M059J (cell line): ENCODE measurements at places on chromosomes 5 and 9.
A peak's percentile ranks its signal among the peaks of the same experiment; 100 is the strongest.

DNA sequence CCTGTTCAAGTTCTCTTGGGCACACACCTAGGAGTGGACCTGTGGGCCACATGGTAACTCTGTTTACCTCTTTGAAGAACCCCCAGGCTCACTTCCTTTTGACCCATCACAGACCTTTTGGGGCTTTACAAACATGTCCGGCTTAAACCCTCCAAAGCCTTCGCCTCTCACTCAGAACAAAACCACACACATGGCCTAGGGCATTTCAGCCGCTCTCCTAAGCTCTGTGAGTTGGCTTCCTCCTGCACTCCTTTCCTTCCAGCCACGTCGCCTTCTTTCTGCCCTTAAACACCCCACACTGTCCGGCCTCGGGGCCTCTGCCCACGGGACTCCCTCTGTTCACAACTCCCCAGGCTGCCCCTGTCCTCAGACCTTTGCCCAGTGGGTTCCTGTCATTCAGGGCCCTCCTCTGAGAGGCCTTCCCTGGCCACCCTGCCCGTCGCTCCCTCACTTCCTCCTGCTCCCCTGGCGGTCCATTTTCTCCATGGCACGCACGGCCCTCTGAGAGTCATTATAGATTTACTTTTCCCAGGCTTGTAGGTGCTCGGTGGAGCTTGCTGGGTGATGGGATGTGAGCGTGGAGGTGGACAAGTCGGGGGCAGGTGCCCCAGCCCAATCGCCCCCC, 1.9 kb downstream of the DOK3 start:
- peak; percentile 53 for DNase-seq

- DNase-seq: no peak
Measured at GRCh38 chr5:9905661-9906060, 275.5 kb upstream of the TAS2R1 start.

DNA sequence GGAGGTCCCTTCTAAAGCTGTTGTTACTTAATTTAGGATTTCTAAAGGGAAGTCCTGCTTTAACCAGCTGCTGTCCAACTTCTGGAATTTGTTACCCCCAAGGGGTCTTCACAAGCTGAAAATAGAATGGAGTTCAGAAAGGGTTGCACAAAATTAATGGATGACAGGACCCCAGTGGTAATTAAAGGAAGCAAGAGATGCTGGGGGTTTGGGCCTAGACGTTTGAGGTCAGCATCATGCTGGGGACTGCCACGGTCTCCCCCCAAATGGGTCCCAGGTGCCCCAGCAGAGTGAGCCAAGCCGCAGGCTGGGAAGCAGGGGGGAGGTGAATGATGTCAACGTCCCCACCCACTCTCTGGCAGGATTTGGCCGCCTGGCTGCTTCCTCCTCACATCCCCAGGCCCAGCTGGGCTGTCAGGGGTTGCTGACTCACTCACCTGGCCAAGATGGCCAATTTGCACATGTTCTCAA, 97.5 kb upstream of the ARAP3 start:
- peak; percentile 56 for DNase-seq

DNA sequence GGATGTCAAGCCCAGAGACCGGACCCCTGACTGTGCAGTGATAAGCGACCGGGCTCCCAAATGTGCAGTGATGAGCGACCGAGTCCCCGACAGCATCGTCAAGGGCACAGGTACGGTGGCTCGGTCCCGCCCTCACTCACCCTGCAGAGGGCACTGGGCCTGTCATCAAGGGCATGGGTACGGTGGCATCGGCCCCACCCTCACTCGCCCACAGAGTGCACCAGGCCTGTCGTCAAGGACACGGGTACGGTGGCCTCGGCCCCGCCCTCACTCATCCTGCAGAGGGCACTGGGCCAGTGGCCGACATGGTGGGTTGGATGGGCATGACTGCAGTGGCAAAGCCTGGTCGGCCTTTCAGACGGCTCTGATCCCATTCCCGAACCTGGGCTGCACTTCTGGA, 9.7 kb upstream of the LRRC14B start:
- no peak for DNase-seq

- no peak for DNase-seq
Measured at GRCh38 chr9:92035687-92036410, 79.4 kb downstream of the SPTLC1 start.

- DNase-seq: peak; percentile 99
Measured at GRCh38 chr9:87713278-87713987, 12.5 kb upstream of the CTSL start.

DNA sequence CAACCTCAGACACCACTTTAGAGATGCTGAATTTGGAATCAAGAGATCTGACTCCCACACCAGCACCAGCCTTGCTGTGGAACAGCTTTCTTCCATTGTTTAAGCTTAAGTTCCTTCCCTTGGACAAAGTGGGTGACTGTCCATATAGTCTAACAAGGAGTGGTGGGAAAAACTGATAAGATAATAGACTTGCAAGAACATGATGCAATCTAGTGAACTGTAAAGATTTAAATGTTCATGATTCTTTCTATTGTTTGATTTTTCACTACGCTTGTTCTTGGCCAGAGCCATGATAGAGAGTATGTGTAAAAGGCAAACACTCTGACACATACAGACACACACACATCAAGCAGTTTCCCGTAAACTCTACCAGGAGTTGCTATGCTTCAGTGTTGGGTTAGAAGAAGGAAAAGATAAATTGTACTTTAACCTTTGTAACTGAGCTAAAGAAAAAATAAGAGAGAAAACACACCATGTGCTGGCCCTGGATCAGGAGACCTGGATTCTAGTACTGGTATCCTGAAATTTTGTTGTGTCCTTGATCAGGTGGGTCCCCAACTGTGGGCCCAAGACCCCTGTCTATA, 94.3 kb downstream of the PAPPA start:
- DNase-seq: no peak
